ENCODE measurements at places on chromosomes 6 and 20.
A peak's percentile ranks its signal among the peaks of the same experiment; 100 is the strongest.

DNA sequence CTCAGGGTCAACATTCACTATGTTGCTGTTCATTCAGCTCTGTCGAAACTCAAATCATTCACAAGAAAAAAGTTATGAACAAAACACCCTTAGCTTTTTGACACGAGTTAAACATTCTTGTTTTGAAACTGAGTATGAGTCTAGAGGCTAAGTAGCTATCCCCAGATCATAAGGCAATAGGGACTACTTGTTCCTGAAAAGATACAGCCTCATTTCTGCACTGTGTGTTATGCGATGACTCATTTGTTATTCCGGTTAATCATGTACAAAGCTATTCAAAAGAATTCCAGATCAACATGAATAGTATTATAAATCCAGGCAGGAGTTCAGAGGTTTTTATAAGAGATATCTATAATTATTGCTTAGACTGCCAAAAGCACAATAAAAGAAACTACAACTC, 908.0 kb downstream of the QKI start:
- DNase-seq = no peak

DNA sequence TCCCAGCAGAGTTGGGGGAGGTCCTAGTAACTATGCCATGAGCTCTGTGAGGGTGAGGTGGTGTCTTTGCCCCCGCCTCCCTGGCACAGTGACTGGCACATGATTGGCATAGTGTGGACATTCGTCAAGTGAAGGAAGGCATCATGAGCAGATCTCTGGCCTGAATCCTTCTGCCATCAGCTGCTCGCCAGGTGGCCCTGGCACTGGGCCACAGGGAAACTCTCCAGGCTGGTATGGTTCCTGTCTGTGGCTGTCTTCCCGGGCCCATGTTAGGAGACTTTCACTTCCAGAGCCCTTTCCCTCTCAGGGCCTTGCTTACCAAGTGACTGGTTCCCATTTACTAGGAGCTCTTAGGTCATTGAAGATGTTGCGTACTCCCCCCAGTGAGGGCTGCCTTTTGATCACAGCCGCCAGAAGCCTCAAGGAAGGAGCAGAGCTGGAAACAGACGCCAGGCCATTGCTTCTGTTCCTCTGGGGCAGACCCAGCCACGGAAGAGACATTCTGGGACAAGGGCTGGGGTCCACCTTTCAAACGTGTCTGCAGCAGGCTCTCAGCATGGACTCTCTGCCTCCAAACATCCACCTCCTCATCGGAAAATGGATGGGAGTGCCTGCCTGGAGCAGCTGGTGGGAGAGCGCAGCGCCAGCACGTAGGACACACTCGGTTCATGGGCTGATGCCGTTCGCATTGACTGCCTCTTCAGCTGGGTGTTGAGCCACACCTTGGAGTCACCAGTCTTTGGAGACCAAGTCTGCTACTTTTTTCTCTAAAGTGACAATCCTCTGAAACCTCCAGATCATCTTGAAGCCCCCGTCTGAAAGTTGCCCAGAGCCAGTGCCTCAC, 67.2 kb downstream of the PTPN1 start:
- no peak for DNase-seq

DNA sequence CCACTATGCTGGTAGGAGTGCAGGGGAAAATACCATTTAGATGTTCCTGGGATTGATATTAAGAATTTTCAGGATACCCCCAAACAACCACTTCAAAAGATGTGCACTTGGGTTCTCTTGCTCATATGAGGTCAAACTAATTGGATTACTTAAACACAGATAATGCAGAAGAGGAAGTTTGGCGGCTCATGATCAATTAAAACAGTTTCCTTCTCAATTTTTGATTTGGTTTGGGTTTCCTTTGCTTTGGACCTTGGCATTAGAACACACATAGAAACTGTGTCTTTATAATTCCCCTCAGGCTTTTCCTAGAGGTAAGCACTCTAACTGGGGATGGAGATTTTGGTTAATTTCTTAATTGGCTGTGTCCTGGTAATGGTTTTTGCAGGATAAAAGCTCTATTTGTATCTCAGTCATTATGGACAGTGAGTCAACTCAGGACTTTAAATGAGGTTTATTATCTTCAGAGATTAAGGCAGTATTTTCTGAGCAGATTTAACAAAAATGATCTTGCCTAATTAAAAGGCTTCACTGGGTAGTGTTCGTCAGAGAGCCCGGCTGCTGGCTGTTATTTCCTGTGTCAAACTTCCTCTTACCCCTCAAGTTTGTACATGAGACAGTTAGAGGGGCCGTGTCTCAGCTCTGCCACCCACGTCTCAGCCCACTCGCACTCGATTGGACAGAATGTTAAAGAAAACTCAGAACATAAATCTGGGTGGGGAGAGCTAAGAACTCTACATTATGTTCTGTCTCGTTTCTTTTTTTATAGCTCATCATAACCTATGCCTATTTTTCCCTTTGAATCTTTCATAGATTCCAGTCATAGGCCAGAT, 50.3 kb upstream of the PREP start:
- DNase-seq = peak; percentile 47

GRCh38 chr6:159445351-159445750, 247.7 kb downstream of the SOD2 start:
- DNase-seq = no peak

GRCh38 chr6:131107151-131107550, 28.1 kb upstream of the AKAP7 start:
- DNase-seq = no peak

- DNase-seq = no peak
Observed at GRCh38 chr6:136538836-136539235, 11.4 kb downstream of the MAP7 start.

GRCh38 chr6:82419132-82419581, 55.5 kb downstream of the TPBG start:
- DNase-seq = no peak

GRCh38 chr20:45779011-45779915, 12.4 kb downstream of the WFDC3 start:
- no peak for DNase-seq

- no peak for DNase-seq
Observed at GRCh38 chr6:46338131-46338530, 153.1 kb downstream of the RCAN2 start.

GRCh38 chr6:3355358-3356055, 96.8 kb downstream of the PSMG4 start:
- peak; percentile 24 for DNase-seq

GRCh38 chr6:10146715-10147451, 268.0 kb downstream of the TFAP2A start:
- DNase-seq = peak; percentile 11

DNA sequence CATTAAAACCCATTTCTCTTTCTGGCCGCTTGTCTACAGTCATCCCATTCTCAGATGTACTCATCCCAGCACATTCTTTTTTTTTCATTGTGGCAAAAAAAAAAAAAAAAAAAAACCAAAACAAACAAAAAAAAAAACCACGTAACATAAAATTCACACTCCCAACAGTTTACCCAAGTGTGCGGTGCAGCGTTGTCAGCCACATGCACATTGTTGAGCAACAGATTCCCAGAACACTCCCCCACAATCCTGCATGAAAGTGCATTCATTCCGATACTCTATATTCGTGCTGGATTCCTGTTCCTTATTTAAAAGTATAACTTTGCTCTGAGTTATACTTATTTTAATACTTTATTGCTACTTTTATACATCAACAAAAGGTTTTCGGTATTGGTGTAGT, 96.0 kb downstream of the SASH1 start:
- DNase-seq = no peak

- DNase-seq = peak; percentile 83
Observed at GRCh38 chr6:106360410-106360988, at the start of gene CRYBG1. CRYBG1 (plus strand) TSS chr6:106360717; CDS start chr6:106360909, 192 bp downstream.

GRCh38 chr20:45965169-45966002, 6.6 kb downstream of the ZNF335 start:
- peak; percentile 33 for DNase-seq

DNA sequence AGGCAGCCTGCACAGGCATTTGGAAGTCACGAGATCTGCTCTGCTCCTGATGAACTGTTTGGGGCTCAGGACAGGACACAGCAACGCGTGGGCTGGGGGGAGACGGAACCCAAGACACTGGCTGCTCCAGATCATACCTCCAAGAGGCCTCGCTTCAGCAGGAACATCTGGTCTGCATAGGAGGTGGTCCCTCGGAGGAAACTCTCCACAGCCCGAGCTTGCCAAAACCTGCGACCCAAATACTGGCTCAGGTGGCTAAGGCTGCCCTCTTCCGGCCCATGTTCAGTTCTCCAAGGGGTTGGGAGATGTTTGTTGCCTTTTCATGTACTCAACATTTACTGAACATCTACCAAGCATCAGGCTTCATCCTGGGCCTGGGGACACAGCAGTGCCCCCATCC, 51.7 kb downstream of the MYH7B start:
- DNase-seq = no peak

DNA sequence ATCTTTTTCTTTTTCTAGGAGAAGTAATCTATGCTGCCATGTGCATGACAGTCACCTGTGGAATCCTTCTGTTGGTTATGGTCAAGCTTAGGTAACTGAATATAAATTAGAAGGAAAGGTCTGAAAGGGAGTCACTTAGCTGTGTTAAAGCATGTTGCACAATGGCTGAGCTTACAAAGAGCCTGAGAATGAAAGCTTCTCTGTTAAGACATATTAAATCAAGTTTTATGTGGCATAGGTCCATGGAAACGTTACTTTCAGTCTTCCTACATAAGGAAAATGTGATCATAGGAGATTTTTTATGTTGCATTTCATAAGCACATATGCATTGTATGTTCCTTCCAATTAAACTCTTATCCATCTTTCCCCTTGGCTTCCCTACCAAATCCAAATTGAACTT, 72.1 kb downstream of the GFRAL start:
- DNase-seq = no peak

- DNase-seq = no peak
Observed at GRCh38 chr20:42889517-42889916, 300.2 kb downstream of the PTPRT start.

GRCh38 chr6:159654483-159655098, 38.5 kb downstream of the SOD2 start:
- no peak for DNase-seq

DNA sequence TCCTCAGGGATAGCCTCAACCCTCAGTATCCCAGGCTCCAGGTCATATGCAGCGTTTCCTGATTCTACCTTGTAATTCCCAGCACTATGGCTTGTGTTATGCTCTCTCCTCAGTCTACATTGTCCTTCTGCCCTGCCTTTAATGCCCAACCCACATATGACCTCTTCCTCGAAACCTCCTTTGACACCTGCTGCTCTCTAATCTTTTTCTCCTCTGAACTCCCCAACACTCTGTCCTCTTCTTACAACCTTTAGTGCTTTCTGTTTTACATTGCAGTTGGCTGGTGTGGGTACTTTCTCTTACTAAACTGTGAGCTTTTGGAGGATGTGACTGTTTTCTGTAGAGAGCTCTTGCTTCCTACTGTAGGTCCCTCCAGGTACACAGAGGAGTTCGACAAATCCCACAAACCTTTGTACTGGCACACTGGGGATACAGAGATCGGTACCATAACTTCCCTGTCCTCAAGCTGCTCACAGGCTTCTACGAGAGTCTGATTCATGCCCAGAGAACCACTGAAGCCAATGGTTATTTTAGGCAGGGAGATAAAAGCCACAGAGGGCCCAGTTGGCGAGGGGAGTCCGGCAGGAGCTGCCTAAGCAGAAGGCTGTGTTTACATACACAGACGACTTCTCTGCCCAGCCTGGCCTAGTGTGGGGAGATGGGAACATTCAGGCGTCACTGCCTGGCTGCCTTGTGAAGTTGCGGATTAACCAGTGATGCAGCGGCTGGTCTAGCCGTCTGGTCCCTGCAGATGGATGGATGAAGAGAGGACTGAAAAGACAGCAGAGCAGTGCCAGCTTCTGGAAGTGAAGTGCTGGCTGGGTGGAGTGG, 8.4 kb upstream of the EPB41L1 start:
- no peak for DNase-seq
